Uterus (tissue), 4 donors: ENCODE measurements at places on chromosomes 4 and X. TPM values are rescaled to one million over a fixed set of nuclear protein-coding genes. Genes with fewer than 3 reads are reported as not detected.

DNA sequence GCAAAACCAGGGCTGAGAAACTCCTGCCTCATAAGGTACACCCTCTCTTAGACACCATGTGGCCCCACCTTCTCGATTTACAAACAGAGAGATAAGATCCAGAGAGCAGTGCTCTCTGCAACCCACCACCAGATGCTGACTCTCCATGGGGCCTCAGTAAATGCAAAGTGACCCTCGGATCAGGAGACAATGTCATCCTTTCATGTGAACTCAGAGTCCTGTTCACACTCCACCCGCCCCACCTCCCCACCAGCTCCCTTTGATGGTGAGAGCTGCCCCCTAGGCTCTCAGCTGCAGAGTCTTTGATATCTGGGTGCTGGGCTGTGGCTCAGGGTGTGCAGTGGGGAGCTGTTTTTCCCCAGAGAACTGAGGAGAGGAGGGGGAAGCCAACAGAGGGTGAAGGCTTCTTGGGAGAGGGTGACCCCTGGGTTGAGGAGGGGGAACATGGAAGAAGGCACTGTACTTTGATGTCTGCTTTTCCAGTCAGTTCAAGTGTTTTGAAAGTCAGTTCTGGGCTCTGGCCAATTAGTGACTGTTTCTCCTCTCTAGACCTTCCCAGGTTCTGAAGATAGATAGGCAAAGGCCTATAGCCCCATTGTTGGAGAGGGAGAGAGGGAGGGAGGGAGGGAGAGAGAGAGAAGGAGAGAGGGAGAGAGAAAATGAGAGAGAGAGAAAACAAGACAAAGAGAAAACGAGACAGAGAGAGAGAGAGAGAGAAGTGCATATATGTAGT lies 88.2 kb downstream of the SCD5 start:
- no peak overlapping the region for H3K27ac ChIP-seq
- H3K36me3 ChIP-seq, result no peaks in the 10 kb centered on the region
- no peak overlapping the region for H3K4me3 ChIP-seq
- no peaks in the 10 kb centered on the region for H3K4me1 ChIP-seq
- H3K27me3 ChIP-seq, result no peaks in the 10 kb centered on the region
- DNase-seq, result no peak

GRCh38 chr4:95522682-95523530 lies 25.9 kb downstream of the UNC5C start:
- H3K36me3 ChIP-seq, result no peaks in the 10 kb centered on the region
- H3K4me1 ChIP-seq, result no peaks in the 10 kb centered on the region
- no peak overlapping the region for H3K4me3 ChIP-seq
- DNase-seq, result no peak

DNA sequence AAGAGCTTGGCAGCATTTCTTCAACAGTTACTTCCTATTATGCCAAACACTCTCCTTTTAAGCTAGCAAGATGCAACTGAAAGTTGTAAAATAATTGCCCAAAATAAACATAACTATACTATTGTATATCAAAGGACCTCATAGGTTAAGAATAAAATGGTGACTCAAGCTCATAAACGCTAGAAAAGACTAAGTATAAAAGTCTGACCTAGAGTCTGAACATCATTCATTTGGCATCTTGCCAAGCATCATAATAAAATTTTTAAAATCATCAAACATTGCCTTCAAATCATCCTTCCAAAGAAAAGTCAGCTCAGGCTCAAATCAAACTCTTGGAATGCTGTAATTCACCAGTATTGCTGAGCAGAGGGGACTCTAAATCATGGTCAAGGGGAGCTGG lies 281.2 kb downstream of the QDPR start:
- no peak for DNase-seq
- no peaks in the 10 kb centered on the region for H3K27me3 ChIP-seq
- no peak overlapping the region for H3K27ac ChIP-seq
- H3K4me3 ChIP-seq, result no peak overlapping the region
- no peaks in the 10 kb centered on the region for H3K36me3 ChIP-seq

DNA sequence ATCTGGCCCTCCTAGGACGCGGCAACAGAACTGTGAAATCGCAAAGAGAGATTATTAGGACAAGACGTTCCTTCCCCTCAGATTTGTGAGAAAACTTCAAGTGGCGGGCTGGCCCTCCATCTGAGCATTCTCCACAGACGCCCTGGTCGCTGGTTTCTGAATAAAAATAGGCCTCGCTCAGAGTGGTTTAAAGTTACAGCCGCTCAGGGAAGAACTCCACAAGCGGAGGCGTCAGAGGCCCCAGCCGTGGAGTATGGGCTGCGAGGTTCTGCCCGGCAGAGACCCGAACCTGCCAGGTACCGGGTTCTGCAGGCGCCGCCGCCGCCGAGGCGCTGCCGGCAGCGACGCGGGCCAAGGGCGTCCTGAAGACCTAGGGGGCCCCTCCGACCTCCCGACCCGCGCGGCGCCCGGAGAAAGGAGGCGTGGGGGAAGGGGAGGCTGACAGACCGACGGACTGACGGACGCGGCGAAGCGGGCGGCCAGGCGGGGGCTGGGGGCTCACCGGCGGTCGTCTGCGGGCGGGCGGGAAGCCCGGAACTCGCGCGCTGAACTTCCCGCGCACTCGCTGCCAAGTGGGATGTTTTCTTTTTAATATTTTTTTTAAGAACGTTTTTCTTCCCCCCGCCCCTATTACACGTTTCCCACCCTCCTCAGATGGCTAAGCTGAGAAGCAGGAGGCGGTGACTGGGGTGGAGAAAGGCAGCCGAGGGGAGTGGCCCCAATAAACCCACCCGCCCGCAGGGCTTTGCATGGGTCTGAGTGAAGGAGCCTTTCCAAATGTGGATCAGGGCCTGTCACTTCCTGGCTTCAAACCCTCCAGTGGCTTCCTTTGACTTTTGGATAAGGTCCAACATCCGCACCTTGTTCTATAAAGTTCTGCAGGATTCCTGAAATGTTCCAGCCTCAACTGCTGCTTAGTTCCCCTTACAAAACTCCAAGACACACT lies at the start of gene PABPC4L:
Gene PABPC4L (minus strand): TSS at position 574 of the 946 bp plus-strand sequence. CDS start 770 bp downstream, outside the sequence.
- peak within 1 kb of the TSS; percentile 60 for H3K4me3 ChIP-seq
- H3K27ac ChIP-seq, result peak within 1 kb of the TSS; percentile 73
- no peaks in the 10 kb centered on the region for H3K27me3 ChIP-seq

- no peak for DNase-seq
- H3K4me1 ChIP-seq, result no peaks in the 10 kb centered on the region
- H3K27ac ChIP-seq, result no peak overlapping the region
- H3K36me3 ChIP-seq, result no peaks in the 10 kb centered on the region
Observed at GRCh38 chr4:164700471-164700870, 53.5 kb upstream of the SMIM31 start.

- H3K4me1 ChIP-seq, result no peaks in the 10 kb centered on the region
- no peaks in the 10 kb centered on the region for H3K36me3 ChIP-seq
- peak within 1 kb of the TSS; percentile 64 for H3K4me3 ChIP-seq
- no peaks in the 10 kb centered on the region for H3K27me3 ChIP-seq
Observed at GRCh38 chrX:132219343-132219768, at the start of gene RAP2C. RAP2C (minus strand) TSS chrX:132219447; CDS start chrX:132217268, 2,179 bp downstream.

- H3K27ac ChIP-seq, result peak overlapping the region; percentile 100
- H3K36me3 ChIP-seq, result no peaks in the 10 kb centered on the region
- H3K27me3 ChIP-seq, result no peaks in the 10 kb centered on the region
- H3K4me1 ChIP-seq, result peaks cover 13% of the 10 kb centered on the region
- no peak for DNase-seq
Observed at GRCh38 chrX:24153178-24153795, 3.8 kb downstream of the ZFX start.

- H3K27me3 ChIP-seq, result no peaks in the 10 kb centered on the region
- H3K4me1 ChIP-seq, result no peaks in the 10 kb centered on the region
- H3K36me3 ChIP-seq, result no peaks in the 10 kb centered on the region
- H3K27ac ChIP-seq, result no peak overlapping the region
- H3K4me3 ChIP-seq, result no peak overlapping the region
Observed at GRCh38 chr4:10184041-10184440, 67.4 kb upstream of the WDR1 start.

- H3K36me3 ChIP-seq, result no peaks in the 10 kb centered on the region
- H3K27me3 ChIP-seq, result no peaks in the 10 kb centered on the region
- no peaks in the 10 kb centered on the region for H3K4me1 ChIP-seq
- H3K27ac ChIP-seq, result no peak overlapping the region
- H3K4me3 ChIP-seq, result no peak overlapping the region
- no peak for DNase-seq
Observed at GRCh38 chr4:127783955-127784770, 2.0 kb downstream of the HSPA4L start.

GRCh38 chr4:110034026-110034393 lies 121.3 kb downstream of the EGF start:
- no peaks in the 10 kb centered on the region for H3K27me3 ChIP-seq
- H3K4me1 ChIP-seq, result no peaks in the 10 kb centered on the region
- no peaks in the 10 kb centered on the region for H3K36me3 ChIP-seq
- no peak overlapping the region for H3K27ac ChIP-seq
- DNase-seq, result no peak

GRCh38 chr4:90960840-90961239 lies 833.6 kb downstream of the CCSER1 start:
- no peak overlapping the region for H3K27ac ChIP-seq
- H3K27me3 ChIP-seq, result no peaks in the 10 kb centered on the region
- no peak overlapping the region for H3K4me3 ChIP-seq
- no peaks in the 10 kb centered on the region for H3K36me3 ChIP-seq

DNA sequence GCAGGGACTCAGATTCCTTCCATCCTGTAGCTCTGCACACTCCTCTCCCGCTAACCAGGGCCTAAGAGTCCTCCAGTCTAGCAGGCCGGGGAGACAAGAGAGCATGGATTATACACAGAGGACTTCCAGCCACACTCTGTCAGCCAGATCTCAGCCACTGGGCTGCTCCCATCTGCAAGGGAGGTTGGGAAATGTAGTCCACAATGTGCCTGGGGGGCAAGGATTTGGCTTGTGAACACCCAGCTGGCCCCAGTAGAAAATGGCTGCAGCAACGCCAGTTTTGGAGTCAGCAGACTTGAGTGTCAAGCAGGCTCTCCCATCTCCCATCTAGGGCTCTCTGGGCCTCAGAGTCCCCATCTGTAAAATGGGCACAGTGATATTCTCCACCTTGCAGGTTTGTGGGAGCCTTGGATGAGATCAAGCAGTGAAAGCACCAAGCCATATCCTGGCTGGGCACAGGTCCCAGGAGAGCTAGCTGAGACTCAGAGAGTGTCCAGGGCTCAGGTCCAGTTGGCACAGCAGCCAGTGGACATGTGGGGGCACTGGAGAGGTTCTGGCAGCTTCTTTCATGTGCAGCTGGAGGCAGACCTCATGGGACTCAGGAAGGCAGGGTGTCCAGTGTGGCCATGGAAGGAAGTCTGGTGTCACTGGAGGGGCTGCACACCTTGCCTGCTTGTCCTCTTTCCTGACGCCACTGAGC lies 14.6 kb downstream of the PSAPL1 start:
- DNase-seq, result peak; percentile 10
- no peak overlapping the region for H3K4me3 ChIP-seq
- H3K4me1 ChIP-seq, result no peaks in the 10 kb centered on the region
- H3K27me3 ChIP-seq, result no peaks in the 10 kb centered on the region
- H3K36me3 ChIP-seq, result no peaks in the 10 kb centered on the region

Gene SLIT2
- 70.3 TPM for total RNA-seq

Gene TIMM17B
- 13.3 TPM for total RNA-seq

Gene PRSS12
- total RNA-seq, result 52.1 TPM

Gene LGI2
- total RNA-seq, result 21.2 TPM

Gene GIMD1
- not detected for total RNA-seq

Gene P2RY4
- 0.64 TPM for total RNA-seq

Gene ANXA5
- 306 TPM for total RNA-seq
